ENCODE measurements at places on chromosomes 13 and 19. TPM values are rescaled to one million over a fixed set of nuclear protein-coding genes. Genes with fewer than 3 reads are reported as not detected.

FBXO27 gene
- total RNA-seq: not detected

GRCh38 chr19:4970558-4971423 is 1.9 kb downstream of the KDM4B start:
- no peak for DNase-seq

IFNL1 gene
- total RNA-seq: not detected

- peak; percentile 40 for DNase-seq
Observed at GRCh38 chr19:55116232-55116858, 1.1 kb downstream of the PPP1R12C start.
